ENCODE measurements at places on chromosomes 5 and 9. TPM values are rescaled to one million over a fixed set of nuclear protein-coding genes. Genes with fewer than 3 reads are reported as not detected.

Gene C1QTNF2
- 8.2 TPM for total RNA-seq

Gene TEX10
- total RNA-seq: 45.3 TPM

Gene TAF11L10
- total RNA-seq: not detected

Gene PITX1
- total RNA-seq: 4.1 TPM

Gene CFAP157
- total RNA-seq: 26.5 TPM

Gene TMEM252
- total RNA-seq: not detected

Gene PCDHA7
- 2.7 TPM for total RNA-seq

Gene NINJ1
- 152 TPM for total RNA-seq

Gene PCDHGA1
- 13.1 TPM for total RNA-seq

Gene RAB3C
- total RNA-seq: 0.47 TPM

- DNase-seq: no peak
- no peaks in the 10 kb centered on the region for H3K27me3 ChIP-seq
- no peak overlapping the region for H3K27ac ChIP-seq
- H3K36me3 ChIP-seq: no peaks in the 10 kb centered on the region
- no peaks in the 10 kb centered on the region for H3K4me1 ChIP-seq
Measured at GRCh38 chr5:144028636-144029035, 141.8 kb downstream of the YIPF5 start.

GRCh38 chr5:68641211-68641610 lies 425.7 kb downstream of the PIK3R1 start:
- no peak overlapping the region for H3K4me3 ChIP-seq
- no peak overlapping the region for H3K27ac ChIP-seq
- no peak for DNase-seq
- no peaks in the 10 kb centered on the region for H3K4me1 ChIP-seq

- no peaks in the 10 kb centered on the region for H3K4me1 ChIP-seq
- no peak for DNase-seq
- no peak overlapping the region for H3K27ac ChIP-seq
- no peaks in the 10 kb centered on the region for H3K27me3 ChIP-seq
Measured at GRCh38 chr9:1383899-1384455, 333.8 kb downstream of the DMRT2 start.

DNA sequence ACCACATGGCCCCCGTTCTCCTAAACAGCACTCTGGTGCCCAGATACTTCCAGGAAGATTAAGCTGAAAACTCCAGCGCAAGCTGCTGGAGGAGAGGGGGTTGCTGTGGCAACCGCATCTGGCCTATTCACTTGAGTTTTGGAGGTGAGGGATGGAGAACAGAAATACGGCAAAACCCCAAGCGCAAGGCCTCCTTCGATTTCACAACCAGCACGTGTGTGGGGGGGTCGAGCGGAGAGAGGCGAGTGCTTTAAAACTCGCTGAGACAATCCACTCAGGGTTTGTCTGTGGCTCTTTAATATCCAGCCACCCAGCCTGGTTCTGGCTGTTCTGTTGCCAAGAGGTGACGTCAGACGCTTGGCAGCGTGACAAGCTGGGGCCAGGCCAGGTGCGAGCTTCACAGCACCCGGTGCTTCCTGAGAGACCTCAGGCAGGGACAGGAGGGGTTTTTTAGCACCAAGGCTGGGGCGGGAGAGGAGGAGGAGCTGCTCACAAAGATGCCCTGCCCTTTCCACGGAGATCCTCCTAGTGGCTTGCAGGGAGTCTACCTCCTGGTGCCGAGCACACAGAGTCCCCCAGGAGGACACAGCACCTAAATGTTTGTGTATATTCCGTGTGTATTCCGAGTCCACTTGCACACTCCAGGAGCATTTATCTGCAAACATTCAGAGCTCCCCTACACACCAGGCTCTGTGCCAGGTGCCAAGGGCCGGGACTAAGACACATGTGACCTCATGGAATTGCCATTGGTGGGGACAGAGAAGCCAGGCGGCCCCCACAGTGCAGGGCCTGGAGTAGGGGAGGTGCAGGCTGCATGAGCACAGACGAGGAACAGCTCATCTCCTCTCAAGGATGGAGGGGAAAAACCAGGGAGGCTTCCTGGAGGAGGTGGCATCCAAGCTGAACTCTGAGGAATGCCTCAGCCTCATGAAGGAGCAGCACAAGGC lies 194.6 kb downstream of the OLFM1 start:
- peak; percentile 53 for DNase-seq
- no peak overlapping the region for H3K27ac ChIP-seq
- H3K27me3 ChIP-seq: no peaks in the 10 kb centered on the region
- H3K36me3 ChIP-seq: no peaks in the 10 kb centered on the region

DNA sequence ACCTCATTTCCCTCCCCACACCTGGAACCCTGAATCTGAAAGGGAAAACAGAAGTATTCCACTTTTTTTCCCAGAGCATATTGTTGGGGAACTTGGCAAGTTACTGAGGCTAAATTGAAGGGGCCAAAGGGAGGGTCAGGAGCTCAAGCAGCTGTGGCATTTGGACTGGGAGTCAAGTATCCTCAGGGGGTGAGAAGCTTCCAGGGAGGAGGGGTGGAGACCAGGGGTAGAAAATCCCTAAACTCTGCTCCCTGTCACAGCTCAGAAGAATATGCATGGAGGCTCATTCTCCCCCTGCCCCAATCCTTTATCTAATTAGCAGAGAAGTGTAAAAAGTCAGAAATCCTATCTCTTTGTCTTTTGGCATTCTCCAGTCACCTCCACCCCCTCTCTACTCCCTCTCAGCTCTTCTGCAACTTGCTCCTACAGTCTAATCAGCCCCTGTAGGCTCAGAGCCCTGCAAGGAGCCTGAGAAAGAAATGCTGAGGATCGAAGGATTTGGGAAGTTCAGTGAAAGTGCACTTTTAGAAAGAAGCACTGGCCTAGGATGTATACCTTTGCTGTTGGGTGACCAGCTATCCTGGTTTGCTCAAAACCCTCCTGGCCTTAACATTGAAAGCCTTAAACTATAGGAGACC lies 5.7 kb upstream of the WNT8A start:
- no peak for DNase-seq
- no peak overlapping the region for H3K4me3 ChIP-seq
- no peaks in the 10 kb centered on the region for H3K27me3 ChIP-seq
- no peaks in the 10 kb centered on the region for H3K36me3 ChIP-seq

DNA sequence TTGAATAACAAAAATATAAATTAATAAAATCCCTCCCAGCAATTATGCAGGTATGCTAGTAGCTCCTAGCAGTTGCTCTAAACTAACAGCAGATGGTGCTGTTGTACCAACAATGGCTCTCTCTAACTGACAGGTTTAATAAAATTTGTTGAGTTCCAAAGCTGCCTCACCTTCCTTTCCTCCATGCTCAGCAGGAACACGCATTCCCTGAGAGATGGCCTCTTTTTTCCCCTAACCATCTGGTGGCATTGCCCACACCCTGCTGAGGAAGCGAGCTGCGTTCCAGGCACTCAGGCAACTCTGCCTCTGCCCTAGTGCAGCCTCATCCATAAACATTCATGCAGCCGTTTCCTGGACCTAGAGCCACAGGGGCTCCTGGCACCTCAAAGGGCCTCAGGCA lies 106.2 kb downstream of the KLHL3 start:
- no peak overlapping the region for H3K27ac ChIP-seq
- H3K27me3 ChIP-seq: no peaks in the 10 kb centered on the region
- peaks cover 23% of the 10 kb centered on the region for H3K4me1 ChIP-seq
- H3K36me3 ChIP-seq: no peaks in the 10 kb centered on the region
- no peak for DNase-seq

- H3K36me3 ChIP-seq: no peaks in the 10 kb centered on the region
- DNase-seq: no peak
- no peak overlapping the region for H3K27ac ChIP-seq
- no peaks in the 10 kb centered on the region for H3K27me3 ChIP-seq
Measured at GRCh38 chr9:124179196-124180071, 78.3 kb upstream of the NEK6 start.

- H3K36me3 ChIP-seq: no peaks in the 10 kb centered on the region
- no peaks in the 10 kb centered on the region for H3K27me3 ChIP-seq
Measured at GRCh38 chr5:143080407-143080806, 310.2 kb downstream of the ARHGAP26 start.

DNA sequence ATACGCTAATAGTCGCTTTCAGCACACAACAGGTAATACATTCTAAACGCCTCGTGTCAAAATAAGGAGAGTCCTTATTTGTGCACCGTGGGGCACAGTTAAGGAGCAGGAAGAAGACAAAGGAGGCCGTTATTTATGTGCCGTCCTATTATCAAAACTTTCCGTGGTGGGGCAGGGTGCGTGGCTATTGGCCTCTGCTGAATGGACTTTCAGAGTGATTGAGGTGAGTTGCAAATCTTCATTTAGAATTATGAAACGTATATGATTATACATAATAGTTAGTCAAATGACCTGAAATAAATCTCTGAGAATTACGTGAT lies 833 bp downstream of the C5orf24 start:
- no peaks in the 10 kb centered on the region for H3K36me3 ChIP-seq
- peak overlapping the region; percentile 88 for H3K4me3 ChIP-seq
- peaks cover 22% of the 10 kb centered on the region for H3K4me1 ChIP-seq

DNA sequence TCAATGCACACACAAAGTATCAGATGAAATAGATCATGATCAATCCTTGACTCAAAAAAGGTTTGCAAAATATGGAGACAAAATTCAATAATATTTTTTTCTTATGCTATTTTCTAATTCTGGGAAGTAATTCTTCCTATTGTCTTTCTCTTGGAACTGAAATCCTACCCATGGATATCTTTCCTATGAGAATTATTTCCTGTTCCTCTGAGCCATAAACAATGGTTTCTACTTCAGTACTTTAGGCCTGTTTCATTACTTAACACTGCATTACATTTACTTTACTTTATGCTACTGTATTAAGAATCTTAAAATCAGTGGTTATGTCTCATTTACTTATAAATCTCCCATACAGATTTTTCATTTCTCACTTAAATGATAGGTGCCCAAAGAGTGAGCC lies 1025.4 kb upstream of the ACO1 start:
- no peak overlapping the region for H3K4me3 ChIP-seq
- H3K36me3 ChIP-seq: no peaks in the 10 kb centered on the region
- H3K27ac ChIP-seq: no peak overlapping the region
- H3K27me3 ChIP-seq: no peaks in the 10 kb centered on the region
- no peaks in the 10 kb centered on the region for H3K4me1 ChIP-seq
- no peak for DNase-seq

DNA sequence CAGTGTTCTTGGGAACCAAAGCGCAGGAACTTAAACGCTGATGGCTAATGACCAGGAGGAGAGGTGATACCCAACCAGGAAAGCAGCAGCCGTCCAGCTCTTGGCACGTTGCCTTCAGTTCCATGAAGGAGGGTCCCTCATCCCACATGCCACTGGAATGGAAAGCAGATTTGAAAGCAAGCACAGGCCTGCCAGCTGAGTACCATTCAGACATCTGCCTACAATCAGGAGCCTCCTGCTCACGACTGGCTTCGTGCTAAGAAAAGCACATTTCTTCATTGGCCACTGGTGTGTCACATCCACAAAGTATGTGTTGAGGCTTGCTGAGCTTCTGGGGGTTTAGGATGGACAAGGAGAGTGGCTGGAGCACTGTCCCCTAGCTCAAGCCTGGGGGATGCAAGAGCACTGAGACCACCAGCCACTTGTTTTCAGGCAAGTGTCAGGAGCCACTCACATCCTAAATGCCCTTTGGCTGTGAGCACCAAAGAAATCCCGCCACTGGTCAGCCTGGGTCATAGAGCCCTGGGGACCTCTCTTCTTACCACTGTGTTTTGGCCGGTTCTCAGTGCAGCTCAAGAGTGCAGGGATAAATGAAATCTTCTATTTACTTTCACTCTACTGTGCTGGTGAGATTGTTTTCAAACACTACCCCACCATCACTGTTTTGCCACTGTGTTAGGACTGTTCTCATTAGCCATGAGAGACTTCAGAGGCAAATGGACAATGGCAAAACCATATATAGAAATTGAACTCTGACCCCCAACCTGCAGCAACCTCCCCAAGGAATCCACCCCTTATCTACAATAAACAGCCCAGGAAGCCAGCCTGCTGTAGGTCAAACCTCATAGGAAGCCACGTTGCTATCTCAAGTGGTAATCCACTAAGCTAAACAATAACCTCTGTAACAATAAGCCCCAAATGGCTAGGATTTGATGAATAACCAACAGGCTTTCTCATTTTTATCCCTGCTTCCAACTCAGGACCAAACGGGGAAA lies 58.3 kb downstream of the MTX3 start:
- no peak overlapping the region for H3K27ac ChIP-seq
- no peaks in the 10 kb centered on the region for H3K27me3 ChIP-seq
- H3K4me3 ChIP-seq: no peak overlapping the region
- H3K4me1 ChIP-seq: peaks cover 10% of the 10 kb centered on the region
- no peak for DNase-seq

- DNase-seq: no peak
- H3K27ac ChIP-seq: no peak overlapping the region
- no peak overlapping the region for H3K4me3 ChIP-seq
- H3K4me1 ChIP-seq: peaks cover 4% of the 10 kb centered on the region
Measured at GRCh38 chr5:159128070-159128541, 28.4 kb upstream of the EBF1 start.

DNA sequence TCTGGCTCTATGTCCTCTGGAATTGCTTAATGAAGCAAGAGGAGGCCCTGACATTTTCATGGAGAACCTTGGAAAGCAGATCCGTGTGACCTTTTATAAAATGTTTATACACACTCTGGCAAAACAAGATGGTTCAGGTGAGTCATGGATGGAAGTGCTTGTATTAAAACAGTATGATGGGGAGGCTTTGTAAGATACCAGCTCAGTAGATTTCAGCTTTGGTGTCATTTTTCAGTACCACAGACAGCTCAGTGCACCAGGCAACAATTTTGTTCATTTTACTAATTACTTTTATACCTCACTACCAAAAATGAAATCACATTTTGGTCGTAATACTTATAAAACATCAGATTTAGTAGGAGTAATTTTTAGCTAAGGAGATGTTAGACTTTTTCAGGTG lies 5.2 kb downstream of the KCNN2 start:
- DNase-seq: no peak
- H3K4me3 ChIP-seq: no peak overlapping the region
- H3K27me3 ChIP-seq: no peaks in the 10 kb centered on the region
- H3K27ac ChIP-seq: no peak overlapping the region
- H3K4me1 ChIP-seq: peaks cover 3% of the 10 kb centered on the region

DNA sequence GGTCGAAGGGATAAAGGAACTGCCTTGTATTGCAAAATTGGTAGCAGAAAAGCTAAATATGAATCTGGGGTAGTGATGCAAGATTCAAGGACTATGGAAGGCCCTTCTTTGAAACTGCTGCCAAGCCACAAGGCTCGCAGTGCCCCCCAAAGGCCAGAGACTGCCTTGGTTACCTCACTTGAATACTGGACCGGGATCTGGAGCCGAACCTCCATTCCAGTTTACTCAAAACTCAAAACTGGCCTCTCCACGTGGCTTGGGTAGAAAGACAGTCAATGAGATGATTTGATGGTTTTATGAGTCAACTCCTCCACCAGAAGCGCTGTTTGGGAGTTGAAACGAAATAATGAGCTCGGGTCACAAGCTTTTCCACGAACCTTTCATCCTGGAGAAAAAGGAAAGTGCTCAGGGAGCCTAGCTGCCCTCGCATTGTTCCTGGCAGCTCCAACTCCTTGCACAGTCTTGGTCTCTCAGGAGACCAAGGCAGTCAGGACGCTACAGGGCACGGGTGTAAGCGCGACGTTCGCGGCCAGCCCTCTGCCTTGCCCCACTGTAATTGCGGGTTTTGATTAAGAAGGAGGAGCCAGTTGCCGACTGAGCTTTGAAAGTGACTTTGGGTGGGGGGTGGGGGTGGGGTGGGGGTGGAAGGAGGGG lies 2.8 kb downstream of the ST8SIA4 start:
- H3K36me3 ChIP-seq: no peaks in the 10 kb centered on the region
- H3K27me3 ChIP-seq: no peaks in the 10 kb centered on the region
- no peak for DNase-seq
- peak overlapping the region; percentile 54 for H3K4me3 ChIP-seq
- peaks cover 3% of the 10 kb centered on the region for H3K4me1 ChIP-seq

GRCh38 chr5:40716000-40716399 lies 36.3 kb downstream of the PTGER4 start:
- no peak for DNase-seq
- H3K4me1 ChIP-seq: no peaks in the 10 kb centered on the region
- no peaks in the 10 kb centered on the region for H3K27me3 ChIP-seq
- no peaks in the 10 kb centered on the region for H3K36me3 ChIP-seq
- H3K27ac ChIP-seq: no peak overlapping the region
